CD4-positive, alpha-beta T cell treated with Interleukin-4 for 4 hours (primary cell): ENCODE measurements at places on chromosomes 16 and 17.

GRCh38 chr17:46950997-46951621, 27.9 kb downstream of the RPRML start:
- no peak for DNase-seq

DNA sequence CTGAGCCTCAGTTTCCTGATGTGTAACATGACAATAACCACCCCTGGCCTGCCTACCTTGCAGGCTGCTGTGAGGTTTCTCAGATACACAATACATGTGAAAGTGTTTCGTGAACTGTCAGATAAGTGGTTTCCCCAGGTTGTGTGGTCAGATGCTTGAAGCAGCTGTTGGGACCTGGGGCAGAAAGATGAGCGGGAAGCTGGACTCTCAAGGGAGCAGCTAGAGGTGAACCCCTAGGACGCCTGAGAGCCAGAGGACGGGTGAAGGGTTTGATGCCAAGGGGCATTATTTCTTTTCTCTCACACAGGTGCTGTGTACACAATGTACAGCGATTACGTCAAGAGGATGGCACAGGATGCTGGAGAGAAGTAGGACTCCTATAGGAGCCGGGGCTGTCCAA, 2.3 kb downstream of the HIGD1B start:
- no peak for DNase-seq

DNA sequence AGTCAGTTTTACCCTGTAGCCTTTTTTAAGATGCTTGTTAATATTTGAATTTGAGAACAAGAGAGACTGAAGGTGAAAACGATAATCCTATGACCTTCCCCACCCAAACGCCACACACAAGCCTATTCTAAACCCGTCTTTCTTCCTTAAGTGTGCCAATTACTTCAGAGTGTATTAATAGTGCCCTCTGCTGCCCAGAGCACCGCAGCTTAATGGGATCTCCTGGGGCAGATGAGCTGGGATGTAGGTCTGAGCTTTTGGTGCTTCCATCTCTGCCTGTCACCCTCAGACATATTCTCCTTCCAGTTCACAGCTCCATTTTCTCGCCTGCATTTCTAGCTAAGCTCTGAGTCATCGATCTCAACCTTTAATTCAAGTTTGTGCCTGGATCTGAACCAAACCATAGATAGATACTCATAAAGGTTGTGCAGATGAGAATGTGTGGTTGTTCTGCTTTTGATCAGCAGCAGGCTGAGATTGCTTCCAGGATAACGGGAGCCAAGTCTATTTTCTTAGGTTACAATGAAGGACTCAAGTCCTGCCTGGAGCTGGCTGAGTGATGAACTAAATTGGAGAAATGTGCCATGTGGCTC, 46.4 kb upstream of the CDH13 start:
- DNase-seq = peak; percentile 8

GRCh38 chr17:74541176-74542111, 4.5 kb downstream of the CD300C start:
- no peak for DNase-seq

GRCh38 chr17:852349-852748, 70.2 kb downstream of the MRM3 start:
- no peak for DNase-seq

DNA sequence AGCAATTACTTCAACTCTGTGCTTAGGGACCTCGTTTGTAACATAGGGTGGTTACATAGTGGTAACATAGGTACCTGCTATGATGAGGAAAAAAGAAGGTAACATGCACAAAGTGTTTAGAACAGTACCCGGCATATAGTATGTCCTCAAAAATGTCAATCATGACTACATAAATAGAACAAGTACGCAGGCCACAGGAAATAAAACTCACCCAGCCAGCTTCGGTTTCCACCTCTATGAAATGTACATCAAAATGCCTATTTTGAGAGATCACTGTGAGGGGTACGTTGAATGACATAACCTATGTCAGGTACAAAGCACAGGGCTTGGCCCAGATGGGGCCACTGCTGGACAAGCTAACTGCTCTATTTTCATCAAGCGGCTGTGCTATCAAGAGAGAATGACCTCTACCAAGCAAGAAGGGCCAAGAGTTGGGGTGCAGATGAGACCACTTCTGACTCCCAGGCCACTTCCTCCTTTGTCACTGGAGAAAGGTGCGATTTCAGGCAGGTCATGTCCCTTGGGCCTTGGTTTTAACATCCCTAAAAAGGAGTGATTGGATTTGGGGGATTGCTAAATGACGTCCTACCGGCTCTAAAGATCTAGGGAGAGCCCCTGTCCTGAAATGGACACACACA, 45.4 kb downstream of the WSB1 start:
- DNase-seq = no peak

GRCh38 chr16:84085773-84086172, 31.0 kb downstream of the MBTPS1 start:
- DNase-seq = no peak

DNA sequence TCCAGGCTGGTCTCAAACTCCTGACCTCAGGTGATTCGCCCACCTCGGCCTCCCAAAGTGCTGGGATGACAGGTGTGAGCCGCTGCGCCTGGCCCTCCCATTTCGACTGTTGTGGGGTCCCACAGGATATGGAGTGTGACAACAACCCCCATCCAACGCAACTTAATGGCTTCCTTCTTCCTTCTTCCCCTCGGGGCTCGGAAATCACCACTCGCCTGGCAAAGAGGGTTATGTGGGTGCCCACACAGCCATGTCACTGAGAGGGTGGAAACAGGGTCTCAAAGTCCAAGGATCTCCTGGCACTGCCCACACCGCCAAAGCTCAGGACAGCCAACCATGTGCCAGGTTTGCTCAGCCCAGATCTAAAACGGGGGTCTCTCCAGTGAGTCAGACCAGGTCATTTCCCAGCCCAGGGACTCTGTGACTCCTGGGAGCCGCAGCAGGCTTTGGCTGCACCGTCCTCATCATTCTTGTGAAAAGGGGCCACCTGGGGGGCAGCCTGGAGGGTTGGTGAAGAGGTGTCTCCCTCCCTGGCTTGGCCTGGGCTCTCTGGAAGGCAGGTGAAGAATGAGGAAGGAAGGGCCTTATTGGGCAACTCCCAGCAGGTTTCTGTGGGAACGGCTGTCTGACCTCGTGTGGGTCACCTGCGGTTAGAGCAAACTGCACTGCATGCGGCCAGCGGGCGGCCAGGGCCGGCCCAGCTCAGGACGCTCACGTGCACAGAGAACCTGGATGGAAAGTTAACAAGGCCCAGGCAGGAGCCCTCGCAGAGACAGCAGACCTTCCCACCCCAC, 25.3 kb upstream of the LITAF start:
- no peak for DNase-seq

DNA sequence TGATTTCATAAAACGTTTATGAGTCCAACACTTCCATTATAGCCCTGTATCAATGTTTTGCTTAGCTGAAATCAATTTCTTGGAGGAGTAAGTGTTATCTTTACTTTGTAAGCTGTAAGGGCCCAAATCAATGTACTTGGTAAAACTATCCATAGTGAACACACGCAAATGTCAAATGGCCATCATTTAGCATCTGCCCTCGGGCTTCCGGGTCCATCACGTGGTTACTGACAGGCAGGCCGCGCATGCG, 687 bp upstream of the NARF start:
- peak; percentile 95 for DNase-seq

- DNase-seq = no peak
Observed at GRCh38 chr17:68175416-68175815, 72.4 kb upstream of the AMZ2 start.

- DNase-seq = no peak
Observed at GRCh38 chr16:6667393-6667792, 665.3 kb upstream of the RBFOX1 start.

DNA sequence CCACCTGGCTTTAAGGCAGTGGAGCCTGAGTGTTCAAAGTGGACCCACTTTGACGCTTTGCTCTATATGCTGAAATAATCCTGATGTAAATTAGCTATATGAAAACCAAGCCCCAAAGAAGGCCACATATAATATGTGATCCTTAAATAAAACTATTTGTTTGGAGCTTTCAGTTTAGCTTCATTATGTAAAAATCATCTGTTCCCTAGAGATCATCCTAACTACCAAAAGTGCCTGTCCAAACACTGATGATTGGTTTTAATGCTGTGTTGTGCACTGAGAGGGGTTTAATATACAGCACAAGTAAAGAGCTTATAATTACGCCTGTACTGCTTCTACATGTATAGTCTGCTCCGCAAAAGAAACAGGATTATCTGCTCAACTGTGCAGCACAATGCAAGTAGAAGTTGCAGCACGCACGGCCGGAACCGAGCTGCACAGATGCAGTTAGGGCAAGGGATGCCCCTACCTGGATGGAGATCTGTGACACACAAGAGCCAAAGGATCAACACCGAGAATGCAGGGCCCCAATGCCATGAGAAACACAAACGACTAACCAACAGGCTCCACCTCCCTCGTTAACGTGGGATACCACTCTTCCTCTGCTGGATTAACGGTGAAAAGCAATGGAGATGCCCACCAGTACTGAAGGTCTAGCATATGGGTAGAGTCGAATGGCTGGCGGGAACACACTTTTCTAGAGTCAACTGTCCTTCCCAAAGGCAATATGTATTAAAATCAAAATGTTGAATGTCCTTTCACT, 20.5 kb downstream of the USP7 start:
- no peak for DNase-seq

DNA sequence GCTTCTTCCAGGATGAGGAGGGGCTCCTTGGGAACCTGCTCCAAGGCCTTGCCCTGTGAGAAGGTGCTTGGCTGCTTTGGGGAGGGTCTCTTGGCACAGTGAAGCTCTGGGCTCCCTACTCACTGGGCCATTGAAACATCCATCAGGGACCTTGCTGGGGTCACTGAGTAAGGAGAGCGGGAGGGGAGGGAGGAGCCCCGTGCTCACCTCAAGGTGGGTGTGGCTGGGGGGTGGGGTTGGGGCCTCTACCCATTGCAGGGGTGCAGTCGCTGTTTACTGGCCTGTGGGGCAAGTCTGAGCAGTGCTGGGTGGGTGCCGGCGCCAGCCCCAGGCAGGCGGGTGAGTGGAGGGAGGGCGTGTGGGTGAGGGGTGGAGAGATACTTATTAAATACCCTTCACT, 9.9 kb downstream of the TNS4 start:
- no peak for DNase-seq

DNA sequence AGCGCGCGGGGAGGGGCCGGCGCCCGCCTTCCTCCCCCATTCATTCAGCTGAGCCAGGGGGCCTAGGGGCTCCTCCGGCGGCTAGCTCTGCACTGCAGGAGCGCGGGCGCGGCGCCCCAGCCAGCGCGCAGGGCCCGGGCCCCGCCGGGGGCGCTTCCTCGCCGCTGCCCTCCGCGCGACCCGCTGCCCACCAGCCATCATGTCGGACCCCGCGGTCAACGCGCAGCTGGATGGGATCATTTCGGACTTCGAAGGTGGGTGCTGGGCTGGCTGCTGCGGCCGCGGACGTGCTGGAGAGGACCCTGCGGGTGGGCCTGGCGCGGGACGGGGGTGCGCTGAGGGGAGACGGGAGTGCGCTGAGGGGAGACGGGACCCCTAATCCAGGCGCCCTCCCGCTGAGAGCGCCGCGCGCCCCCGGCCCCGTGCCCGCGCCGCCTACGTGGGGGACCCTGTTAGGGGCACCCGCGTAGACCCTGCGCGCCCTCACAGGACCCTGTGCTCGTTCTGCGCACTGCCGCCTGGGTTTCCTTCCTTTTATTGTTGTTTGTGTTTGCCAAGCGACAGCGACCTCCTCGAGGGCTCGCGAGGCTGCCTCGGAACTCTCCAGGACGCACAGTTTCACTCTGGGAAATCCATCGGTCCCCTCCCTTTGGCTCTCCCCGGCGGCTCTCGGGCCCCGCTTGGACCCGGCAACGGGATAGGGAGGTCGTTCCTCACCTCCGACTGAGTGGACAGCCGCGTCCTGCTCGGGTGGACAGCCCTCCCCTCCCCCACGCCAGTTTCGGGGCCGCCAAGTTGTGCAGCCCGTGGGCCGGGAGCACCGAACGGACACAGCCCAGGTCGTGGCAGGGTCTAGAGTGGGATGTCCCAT, 232.8 kb downstream of the SEC14L1 start:
- peak; percentile 46 for DNase-seq

GRCh38 chr17:16306211-16306610, 47.1 kb downstream of the CENPV start:
- DNase-seq = no peak

- DNase-seq = no peak
Observed at GRCh38 chr16:67673712-67674580, 7.3 kb downstream of the C16orf86 start.
